ENCODE measurements at places on chromosomes 2 and 18. TPM values are rescaled to one million over a fixed set of nuclear protein-coding genes. Genes with fewer than 3 reads are reported as not detected.

DNA sequence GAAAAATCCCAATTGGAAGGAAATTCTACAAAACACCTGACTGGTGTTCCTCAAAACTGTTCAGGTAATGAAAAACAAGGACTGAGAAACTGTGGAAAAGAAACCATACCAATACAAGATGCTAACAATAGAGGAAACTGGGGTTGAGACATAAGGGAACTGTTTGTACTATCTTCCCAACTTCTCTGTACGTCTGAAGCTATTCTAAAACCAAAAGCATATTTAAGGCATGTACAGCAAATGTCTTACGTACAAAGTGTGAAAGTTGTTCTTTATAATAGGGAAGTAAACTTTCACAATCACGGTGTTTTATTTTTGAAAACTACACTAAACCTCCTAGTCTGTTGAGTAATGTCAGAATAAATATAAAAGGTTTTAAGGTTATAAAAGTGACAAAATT lies 776.1 kb upstream of the RAB6C start:
- no peak for DNase-seq

DNA sequence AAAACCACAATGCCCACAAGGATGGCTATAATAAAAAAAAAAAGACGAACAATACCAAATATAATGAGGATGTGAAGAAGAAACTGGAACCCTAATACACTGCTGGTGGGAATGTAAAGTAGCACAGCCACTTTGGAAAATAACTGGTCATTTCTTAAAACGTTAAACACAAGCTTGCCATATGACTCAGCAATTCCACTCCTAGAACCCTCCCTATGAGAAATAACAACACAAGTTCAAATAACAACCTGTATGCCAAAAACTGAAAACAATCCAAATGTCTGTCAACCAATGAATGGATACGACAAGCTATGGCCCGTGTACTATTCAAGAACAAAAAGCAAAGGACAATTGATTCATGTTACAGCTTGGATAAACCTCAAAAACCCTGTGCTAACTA lies 7.0 kb upstream of the ALPK2 start:
- DNase-seq, result no peak

GRCh38 chr2:200128296-200128695 lies 172.9 kb downstream of the MAIP1 start:
- DNase-seq, result no peak

The BOLL gene
- total RNA-seq, result not detected

Measured in H1 (cell line).